ENCODE measurements at places on chromosomes 6 and 20.

DNA sequence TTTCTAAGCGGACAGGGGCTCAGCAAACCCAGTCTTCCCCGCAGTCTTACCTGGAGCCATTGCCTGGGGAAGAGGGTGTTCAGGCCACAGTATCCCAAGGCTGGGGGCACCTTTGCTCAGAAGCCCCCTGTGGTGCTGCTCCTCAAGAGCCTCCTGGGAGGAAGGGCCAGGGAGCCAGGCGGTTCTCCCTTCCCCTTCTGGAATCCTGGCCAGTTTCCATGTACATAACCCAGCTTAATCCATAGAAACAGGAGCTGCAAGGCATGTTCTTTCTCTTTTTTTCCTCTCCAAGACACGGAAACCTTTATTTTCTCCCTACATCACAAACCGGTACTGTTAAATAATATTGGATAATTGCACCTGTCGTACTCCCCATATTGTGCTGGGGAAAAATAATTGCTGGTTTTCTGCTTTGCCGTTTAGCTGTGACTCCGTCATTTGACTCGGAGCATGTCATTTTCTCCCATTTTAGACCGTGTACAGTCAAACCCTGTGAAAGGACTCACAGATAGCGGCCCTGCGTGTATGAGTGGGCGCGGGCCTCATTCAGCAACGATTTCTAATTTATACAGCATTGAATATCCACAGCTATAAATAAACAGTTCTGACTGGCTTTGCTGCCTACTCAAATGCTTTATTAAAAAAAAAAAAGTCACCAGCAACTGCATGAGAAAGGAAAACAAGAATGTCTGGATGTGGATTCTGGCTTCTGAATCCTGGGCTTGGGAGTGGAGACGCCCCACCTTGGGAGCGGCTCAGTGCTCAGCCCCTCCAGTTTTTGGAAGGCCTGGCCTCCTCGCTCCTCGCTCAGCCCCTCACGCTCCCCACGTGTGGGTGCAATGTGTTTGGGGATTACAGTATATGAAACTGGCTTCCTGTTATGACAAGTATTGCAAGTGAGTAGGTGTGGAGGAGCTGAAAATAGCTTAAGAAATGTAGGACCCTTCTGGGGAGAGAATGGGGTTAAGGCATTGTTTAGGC is 67.3 kb downstream of the ADTRP start:
- DNase-seq = peak; percentile 61

GRCh38 chr20:6636209-6637159 is 131.0 kb upstream of the BMP2 start:
- peak; percentile 55 for DNase-seq

- peak; percentile 17 for DNase-seq
These were observed 31.2 kb upstream of the CCND3 start for GRCh38 chr6:41972826-41973225.

DNA sequence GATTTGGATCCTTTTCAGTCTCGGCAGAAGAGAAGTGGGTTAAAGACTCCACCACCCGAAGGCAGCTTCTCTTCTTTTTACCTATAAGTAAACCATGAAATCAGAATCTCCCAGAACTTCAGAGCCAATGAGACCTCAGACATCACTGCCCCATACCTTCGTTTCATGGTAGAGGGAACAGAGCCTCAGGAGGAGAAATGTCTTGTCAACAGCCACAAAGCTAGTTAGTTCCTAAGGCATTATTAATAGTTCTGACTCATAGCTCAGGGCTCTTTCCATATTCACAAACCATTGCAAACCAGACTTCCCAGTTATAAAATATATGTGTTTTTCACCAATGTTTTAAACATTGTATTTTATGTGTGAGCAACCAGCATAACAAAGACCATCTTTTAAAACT is 118.7 kb upstream of the RIPOR2 start:
- no peak for DNase-seq

DNA sequence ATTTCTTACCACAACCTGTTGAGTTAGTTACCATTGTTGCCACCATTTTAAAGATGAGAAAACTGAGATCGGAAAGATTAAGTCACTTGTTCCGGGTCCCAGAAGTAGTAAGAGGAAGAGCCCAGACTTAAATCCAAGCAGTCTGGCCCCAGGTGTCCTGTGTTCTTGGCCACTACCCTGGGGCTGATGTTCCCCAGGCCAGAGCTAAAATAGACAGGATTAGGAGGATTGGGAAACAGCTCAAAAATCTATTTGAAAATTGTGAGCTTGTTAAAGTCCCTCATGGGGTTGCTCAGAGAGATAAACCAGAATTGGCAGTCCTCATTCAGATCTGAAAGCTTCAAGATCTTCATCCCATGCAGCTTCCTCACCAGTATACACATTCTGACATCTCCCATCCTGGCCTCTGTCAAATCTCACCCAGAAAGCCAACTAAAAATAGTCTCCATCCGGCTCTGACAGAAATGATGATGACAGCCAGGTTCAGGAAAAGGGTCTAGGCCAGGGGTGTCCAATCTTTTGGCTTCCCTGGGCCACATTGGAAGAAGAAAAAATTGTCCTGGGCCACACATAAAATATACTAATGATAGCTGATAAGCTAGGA is 62.0 kb downstream of the GFOD1 start:
- DNase-seq = no peak

DNA sequence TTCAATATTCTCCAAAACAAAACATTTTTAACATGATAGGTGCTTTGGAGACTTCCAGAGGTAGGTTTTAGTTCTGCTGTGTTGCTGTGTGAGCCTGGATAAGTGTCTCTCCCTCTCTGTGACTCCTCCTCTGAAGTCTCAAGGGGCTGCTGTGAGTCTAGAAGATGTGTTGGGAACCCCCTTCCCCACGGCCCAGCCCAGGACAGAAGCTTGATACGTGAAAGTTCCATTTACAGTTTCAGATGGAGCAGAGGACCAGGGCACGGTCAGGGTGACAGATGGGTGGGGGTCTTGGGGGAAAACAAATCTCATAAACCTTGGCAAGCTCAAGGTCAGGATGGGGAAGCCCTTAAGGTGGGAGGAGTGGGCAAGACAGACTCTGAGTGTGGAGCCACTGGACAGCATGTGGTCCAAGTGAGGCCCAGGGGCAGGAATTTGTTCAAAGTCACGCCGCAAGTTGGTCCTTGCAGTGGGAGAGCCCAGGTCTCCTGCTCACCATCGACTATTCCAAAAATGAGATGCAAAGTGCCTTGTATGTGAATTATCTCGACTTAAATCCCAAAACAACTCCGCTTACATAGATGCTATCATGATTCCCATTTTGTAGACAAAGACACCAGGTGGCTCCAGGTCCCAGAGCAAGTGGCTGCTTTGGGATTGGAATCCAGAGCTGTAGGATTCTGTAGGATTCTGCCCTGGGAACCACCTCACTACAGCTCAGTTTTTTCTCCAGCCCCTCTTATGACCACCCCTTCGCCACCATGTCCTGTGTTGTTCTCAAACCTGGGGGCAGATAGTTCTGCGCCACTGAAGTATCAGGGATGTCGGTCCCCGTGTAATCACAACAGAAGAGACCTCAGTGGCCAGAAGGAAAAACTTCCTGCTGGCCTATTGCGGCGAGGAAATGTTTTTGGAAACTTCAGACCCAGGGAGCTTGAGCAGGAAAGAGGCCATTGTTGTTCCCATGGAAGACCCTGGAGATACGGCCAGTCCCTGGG is 1.9 kb downstream of the TGM2 start:
- DNase-seq = no peak

DNA sequence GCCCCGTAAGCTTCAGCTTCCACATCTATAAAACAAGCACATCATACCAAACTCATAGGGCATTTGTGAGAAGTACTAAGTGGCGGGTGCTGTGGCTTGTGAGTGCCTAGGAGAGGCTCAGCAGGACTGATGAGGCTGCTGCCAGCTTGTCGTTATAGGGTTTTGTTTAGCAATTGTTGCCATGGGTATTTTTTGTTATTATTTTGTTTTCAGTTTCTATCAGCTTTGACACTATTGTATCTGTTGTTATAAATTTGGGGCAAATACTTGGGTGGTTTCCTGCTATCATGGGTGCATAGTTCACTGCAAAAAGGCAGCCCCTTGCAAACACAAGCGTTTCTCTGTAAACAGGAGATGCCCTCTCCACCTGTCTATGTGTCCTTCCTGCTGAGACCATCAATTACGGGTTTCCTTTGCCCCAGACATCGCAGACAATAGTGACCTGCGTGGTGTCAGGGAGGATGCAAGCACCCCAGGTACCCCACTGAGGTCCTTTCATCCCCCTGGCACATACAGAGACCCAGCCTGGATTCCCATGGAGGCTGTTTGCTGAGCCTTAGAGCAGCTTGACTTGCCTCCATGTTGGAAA is 3.1 kb upstream of the CCDC167 start:
- no peak for DNase-seq

- no peak for DNase-seq
These were observed 3.8 kb downstream of the ELOVL5 start for GRCh38 chr6:53344969-53345368.

DNA sequence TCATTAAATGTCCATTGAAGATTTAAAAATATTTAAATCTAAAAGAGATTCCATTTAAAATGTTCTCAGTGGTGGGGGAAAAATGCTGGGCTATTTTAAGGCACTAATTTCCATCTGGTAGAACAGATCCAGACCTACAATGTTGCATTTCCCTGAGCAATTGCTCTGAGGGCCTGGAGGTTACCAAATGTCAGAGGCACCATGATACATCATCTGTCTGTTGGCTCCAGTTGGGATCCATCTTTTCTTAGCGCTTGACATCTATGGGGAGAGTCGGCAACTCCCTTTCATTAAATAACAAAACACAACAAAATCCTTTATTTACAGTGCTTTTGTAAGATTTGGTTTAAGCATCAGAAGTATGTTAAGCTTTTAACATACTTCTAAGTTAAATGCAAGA is 224.5 kb downstream of the FOXC1 start:
- no peak for DNase-seq

- no peak for DNase-seq
These were observed 3.9 kb downstream of the TXLNB start for GRCh38 chr6:139287868-139288267.

- no peak for DNase-seq
These were observed 17.5 kb downstream of the ATXN1 start for GRCh38 chr6:16743664-16744210.

DNA sequence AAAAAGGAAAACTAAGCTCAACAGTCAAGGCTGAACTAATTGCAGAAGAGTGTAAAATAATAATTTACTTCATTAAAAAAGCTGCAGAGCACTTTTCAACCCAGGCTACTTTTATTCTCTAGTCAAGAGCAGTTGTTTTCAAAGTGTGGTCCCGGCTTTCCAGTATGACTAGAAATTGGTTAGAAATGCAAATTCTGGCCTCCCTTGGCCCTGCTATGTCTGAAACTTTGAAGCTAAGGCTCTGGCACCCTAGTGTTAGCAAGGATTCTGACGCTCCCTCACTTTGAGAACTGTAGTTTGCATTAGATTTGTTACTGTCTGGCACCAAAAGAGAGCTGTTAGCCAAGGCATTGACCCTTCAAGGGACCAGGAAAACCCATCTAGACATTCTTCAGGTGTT is 9.5 kb upstream of the NXT1 start:
- DNase-seq = no peak

GRCh38 chr6:3286641-3287171 is 28.0 kb downstream of the PSMG4 start:
- no peak for DNase-seq

DNA sequence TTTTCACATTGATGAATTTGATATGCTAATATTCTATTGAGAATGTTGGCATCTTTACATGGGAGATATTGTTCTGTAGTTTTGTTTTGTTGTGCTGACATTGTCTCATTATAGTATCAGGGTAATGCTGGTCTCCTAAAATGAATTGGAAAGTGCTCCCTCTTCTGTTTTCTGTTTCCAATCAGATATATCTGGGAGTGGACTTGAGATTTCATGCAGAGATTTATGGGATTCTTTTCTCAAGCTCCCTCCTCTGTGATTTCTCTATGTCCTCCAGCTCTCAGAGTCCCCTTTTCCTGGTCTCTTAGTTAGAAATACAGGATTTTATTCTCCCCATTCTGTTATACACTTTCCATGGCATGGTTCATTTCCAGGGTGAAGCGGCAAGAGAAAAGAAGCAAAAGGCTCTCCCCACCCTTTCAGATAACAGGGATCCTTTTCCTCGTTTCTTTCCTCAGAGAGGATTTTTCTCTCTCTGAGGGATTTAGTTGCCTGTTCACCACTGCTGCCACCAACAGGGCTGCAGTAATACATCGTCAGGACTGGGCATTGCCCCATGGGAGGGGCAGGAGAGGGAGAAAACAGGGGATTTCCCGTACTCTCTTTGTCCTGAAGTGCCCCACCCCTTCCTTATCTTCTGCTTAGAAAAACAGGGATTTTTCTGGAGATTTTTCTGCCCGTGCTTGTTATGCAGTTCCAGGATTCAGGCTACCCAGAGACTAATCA is 59.3 kb upstream of the STMND1 start:
- DNase-seq = no peak

- no peak for DNase-seq
These were observed 6.3 kb downstream of the SPDEF start for GRCh38 chr6:34549804-34550202.

DNA sequence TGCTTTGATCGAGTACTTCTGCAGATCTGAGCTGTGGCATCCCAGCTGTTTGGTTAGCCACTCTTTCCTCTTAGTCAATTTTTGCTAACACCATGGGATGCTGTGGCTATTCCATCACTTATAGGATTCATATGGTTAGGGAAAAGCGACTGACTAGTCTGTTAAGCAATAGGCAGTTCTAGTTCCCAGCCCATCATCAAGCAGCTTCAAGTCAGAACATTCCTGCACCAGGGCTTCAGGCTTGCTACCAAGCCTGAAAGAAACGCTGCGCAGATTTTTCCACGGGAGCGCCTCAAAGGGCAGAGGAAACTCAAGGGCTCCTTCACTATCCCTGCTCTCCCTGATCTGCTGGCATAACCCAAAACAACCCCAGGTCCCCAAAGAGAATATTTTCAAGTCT is 159.8 kb upstream of the SUPT3H start:
- no peak for DNase-seq

- no peak for DNase-seq
These were observed 21.2 kb downstream of the SYNDIG1 start for GRCh38 chr20:24490598-24490997.

GRCh38 chr6:98687752-98688151 is 146.6 kb upstream of the POU3F2 start:
- DNase-seq = no peak

Data from eye (tissue), 1 donor.